ENCODE measurements at places on chromosomes 3 and 15.
A peak's percentile ranks its signal among the peaks of the same experiment; 100 is the strongest.

DNA sequence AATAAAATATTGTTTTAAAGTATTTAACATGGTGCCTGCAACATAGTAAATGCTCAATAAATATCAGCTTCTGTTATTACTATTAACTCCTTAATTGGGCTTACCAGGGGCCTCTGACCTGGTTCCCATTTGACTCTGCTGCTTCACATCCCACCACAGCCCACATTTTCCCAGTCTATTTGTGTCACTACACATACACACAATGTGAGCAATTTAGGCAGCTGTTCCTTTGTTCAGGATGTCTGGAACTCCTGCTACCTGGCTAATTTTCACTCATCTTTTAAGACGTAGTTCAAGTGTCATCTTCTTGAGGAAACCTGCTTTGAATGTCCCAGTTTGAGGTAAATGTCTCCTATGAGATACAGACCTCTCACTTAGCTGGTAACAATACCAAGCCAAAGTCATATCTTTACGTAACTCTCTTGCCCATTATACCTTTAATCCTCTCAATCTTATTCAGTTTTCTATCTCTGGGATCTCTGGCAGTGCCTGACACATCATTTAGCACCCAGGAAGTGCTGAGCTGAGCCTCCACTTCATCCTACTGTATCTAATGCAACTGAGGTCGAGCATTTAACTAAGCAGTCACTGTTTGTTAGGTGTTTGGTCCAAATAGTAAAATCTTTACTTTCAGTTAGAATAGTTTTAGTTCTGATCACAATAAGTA lies 4.4 kb downstream of the TGFBR2 start:
- no peak for DNase-seq

- no peak for DNase-seq
Observed at GRCh38 chr15:50066202-50066601, 52.8 kb downstream of the ATP8B4 start.

- DNase-seq: no peak
Observed at GRCh38 chr3:193997228-193998122, 138.5 kb upstream of the HES1 start.

DNA sequence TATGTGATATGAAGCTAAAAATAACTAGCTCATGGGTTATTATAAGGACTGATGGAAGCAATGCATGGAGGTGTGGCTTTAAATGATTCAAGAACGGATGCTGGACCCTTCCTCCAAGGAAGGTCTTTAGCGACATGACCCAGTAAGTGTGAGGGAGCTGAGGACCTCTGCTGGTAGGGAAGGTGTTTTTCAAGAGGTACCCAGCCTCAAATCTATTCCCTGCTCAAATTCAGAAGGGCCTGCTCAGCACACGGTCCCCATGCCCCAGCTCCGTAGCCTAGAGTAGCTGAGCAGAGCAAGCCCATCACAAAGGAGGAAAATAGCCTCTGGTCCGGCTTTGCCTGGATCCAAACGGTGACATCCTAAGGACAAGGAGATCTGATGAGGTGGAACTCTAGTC lies 266.2 kb upstream of the IGF1R start:
- DNase-seq: no peak

DNA sequence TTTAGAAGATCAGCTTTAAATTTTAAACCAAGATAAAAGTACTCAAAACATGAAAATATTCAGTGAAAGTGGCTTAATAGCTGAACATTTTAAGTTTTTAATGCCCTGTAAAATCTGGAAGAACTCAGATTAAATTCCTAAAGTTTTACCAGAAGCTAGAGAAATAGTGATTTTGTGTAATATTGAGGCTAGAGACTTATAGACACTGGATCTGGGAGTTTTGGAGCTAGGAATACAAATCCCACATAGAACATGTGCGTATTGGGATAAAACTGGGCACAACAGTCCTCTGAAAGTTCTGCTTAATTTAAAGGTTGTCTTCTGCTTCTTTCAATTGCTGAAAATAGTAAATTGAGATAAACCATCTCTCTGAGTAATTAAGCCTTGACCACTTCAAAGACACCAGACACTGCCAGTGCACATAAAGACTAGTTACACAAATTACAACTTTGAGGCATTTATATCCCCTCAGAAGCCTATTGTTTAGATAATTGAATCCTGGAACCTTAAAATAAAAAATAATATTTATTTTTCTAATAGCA lies 1382.5 kb downstream of the OTOL1 start:
- DNase-seq: no peak

DNA sequence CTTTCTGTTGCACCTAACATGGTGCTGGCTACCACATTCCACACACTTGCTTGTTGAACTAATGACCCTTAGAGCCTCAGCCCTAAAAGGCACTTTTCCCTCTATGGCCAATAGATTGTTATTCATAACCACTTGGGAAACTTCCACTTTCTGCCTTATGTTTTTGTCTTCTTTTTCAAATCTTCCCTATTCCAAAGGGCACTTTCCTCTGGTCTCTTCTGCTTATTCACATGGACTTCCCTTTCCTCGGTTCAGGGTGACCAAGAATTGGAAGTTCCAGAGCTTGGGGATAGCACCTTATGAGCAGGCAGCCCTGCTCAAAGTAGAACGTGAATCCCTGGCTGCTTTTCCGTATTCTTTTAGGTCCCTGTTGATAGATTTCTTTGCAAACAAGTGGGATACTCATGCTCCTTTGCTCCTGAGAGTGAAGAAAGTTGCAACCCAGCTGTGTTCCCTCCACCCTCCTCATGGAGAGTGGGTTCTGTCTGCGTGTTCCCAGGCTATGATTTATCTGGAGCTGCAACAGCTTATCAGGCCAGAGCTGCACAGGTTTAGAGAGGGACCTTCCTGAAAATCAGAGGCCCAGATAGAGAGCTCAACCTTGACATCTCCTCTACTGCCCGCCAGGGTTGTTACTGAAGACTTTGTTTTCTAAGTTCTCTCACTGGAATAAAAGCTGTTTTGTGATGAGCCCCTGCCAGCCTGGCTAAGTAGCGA lies 58.8 kb upstream of the MYZAP start:
- no peak for DNase-seq

GRCh38 chr3:45960289-45960688 lies 17.0 kb downstream of the CXCR6 start:
- DNase-seq: no peak

GRCh38 chr3:14448756-14449727 lies 46.6 kb downstream of the SLC6A6 start:
- DNase-seq: no peak

GRCh38 chr15:43440721-43441281 lies 52.2 kb downstream of the TP53BP1 start:
- DNase-seq: peak; percentile 21

GRCh38 chr15:75758071-75758872 lies 45.6 kb upstream of the CSPG4 start:
- peak; percentile 89 for DNase-seq

- no peak for DNase-seq
Observed at GRCh38 chr3:128372707-128373533, 93.8 kb downstream of the DNAJB8 start.

GRCh38 chr3:197591816-197592215 lies 36.0 kb upstream of the BDH1 start:
- DNase-seq: no peak

DNA sequence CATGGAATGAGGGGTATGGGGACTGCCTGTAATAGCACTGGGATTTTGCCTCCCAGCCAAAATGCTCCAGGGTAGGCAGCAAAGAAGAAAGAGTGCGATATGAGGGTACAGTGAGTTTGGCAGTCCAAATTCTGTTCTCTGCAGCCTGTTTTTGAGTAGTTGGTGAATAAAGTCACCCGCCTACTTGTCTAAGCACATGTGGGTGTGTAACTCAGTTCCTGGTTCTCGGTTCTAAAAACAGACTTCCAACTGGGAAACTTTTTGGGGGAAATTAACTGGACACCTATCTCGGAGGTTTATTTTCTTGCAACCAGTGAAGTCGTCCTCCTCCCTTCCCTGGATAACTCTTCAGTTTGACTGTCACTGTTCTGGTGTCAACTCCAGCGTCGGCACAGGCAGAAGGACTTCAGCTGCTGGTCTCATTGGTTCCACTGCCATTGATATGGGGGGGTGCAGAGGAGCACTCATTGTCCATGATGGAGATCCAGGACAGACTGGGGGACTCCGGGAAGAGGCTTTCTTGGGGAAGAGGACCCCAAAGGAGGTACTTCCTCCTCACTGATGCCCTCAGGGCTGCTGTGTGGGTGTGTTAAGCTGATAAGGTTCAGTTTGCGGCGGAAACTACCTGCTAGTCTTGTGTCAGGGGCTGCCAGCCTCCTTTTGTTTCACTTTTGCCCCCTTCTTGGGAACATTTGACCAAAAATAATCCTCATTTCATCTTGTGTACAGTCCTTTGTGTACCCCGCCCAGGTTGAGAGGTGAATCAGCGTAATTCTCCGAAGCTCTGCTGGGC lies 13.2 kb downstream of the GHRL start:
- DNase-seq: peak; percentile 4

DNA sequence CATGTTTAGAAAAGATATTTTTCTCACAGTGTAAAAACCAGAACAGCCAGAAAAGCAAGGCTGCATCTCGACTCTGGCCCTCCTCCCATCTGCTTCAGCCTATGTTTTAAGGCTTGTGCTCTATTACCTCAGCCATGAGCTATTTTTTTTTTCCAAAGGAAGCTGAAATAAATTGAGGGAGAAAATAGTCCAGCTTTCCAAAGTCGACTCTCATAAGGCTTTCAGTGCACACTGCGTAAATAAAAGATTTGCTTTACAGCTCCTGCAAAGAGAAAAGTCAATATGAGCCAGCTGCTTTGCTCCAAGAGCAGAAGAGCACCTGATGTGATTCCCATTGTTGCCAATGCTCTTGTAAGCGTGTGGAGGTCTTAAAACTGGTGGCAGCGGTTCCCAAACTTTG lies 26.7 kb downstream of the SCG3 start:
- DNase-seq: no peak

- DNase-seq: no peak
Observed at GRCh38 chr15:68583936-68584755, 5.4 kb downstream of the CORO2B start.

DNA sequence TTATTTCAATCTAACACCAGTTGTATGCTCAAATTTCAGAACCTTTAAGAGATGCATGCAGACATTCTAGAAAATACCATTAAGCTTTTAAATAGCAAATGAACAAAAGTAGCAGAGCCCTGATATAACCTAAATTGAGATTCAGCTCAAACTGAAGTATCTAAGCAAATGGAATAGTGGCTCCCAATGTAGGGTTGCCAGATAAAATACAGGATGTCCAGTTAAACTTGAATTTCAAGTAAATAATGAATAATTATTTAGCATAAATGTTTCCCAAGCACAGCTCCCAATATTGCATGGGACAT lies 171.1 kb upstream of the ATP11B start:
- DNase-seq: no peak

DNA sequence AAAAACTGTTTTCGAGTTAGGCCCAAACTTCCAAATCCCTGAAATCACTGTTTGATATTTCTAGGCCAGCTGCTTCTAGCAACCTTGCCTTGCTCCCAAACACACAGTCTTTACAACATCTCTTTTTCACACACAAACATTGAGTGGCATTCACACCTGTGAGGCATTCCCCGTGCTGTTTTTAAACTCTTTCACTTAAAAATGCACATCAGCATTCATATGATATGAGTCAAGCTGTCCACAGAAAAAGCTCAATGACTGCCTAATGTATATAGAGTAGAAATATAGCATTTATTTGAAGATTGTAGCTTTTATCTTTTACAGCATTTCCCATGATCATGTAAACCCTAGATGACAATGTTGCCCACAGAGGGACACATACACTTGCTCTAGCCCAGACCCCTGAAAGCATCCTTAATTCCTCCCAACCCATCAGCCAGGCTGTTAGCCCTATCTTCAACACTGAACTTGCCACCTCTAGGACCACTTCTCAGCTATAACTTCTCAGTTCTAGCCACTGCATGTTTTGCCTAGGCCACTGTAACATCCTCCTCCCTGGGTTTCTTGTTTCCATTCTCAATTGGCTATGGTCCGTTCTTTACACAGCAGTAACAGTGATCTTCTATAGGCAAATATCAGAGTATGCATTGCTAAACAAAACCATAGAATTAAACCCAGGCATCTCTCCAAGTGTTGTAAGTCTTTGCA lies 782.6 kb downstream of the DIPK2A start:
- DNase-seq: no peak

- no peak for DNase-seq
Observed at GRCh38 chr3:9638155-9638554, 11.2 kb upstream of the MTMR14 start.
